Cardiac fibroblast (primary cell): ENCODE measurements at places on chromosomes 3 and 15.

GRCh38 chr15:34336991-34337556 is 507 bp downstream of the SLC12A6 start:
- no peak for DNase-seq

- DNase-seq, result peak; percentile 18
Measured at GRCh38 chr3:194224471-194225417, 88.8 kb downstream of the HES1 start.

DNA sequence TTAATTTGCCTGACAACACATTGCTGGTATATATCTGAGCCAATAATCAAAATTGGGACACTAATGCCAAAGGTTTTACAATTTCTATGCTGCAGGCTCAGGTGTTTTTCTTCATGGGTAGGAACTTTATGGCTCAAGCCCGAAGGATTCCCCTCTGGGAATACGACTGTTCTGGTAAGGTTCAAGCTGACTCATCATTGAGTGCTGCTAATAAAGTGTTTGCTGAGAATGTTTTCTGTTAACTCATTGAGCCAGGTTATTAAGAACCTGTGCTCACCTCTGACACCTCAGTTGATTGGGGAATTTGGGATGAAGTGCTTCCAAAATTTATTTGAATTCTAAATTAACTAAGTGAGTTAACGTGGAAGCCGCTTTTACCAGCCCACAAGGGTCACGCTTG is 135.8 kb upstream of the CTDSPL start:
- peak; percentile 7 for DNase-seq

- peak; percentile 90 for DNase-seq
Measured at GRCh38 chr3:58536501-58537411, at the start of gene ACOX2. TSS of gene ACOX2 (minus strand) at chr3:58537190. CDS start at chr3:58535106, 2,084 bp downstream.

GRCh38 chr3:170563712-170564423 is 22.0 kb downstream of the SLC7A14 start:
- peak; percentile 73 for DNase-seq

- DNase-seq, result peak; percentile 3
Measured at GRCh38 chr3:164537485-164537884, 540.8 kb downstream of the SI start.

- DNase-seq, result no peak
Measured at GRCh38 chr3:73451301-73451944, 173.3 kb downstream of the PDZRN3 start.

DNA sequence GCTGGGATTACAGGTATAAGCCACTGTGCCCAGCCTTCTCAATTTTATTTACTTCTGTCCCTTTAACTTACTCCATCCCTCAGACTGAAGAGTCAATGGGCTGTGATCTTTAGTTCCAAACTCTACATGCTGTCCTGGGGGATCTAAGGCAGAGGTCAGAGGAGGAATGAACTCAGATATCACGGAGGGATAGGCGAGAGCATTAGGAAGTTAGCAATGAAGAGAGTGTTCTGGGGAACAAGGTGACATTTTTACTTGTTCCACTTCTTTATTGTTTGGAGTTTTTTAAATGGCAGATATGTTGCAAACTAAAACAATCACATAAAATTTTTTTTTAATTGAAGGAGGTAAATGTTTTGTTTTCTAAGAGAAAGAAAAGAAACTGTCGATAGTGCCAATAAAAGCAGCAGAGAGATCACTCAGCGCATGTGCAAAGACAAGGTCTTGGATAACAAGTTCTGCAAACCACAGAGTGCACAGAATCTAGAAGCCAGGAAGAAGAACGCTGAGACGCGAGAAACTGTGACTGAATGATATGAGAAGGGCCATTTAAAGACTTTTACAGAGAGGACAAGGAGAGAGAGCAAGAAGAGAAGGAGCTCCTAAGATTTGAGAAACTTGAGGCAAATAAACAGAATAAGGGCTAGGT is 10.8 kb upstream of the CA12 start:
- DNase-seq, result no peak

GRCh38 chr3:111621535-111621934 is 26.4 kb upstream of the ZBED2 start:
- no peak for DNase-seq

- DNase-seq, result peak; percentile 48
Measured at GRCh38 chr15:49990835-49991545, 128.0 kb downstream of the ATP8B4 start.

- DNase-seq, result peak; percentile 59
Measured at GRCh38 chr3:184815046-184815930, 3.3 kb downstream of the VPS8 start.

- DNase-seq, result no peak
Measured at GRCh38 chr15:68830141-68830785, 9.6 kb upstream of the ANP32A start.

DNA sequence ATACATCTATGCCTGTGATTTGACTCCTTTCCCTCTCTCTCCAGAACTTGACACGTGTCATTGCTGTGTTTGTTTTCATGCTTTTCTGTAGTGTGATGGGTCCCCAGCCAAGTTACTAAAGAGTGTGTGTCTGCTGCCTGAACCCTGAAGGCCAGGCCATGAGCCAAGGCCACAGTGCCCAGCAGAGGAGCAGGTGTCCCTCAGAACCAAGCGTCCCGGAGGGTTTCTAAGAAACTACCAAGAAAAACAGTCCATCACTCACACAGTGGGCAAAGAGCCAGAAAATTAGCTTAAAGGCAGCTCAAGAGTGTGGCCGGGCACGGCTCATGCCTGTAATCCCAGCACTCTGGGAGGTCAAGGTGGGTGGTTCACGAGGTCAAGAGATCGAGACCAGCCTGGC is 35.2 kb downstream of the FBXO45 start:
- DNase-seq, result no peak

DNA sequence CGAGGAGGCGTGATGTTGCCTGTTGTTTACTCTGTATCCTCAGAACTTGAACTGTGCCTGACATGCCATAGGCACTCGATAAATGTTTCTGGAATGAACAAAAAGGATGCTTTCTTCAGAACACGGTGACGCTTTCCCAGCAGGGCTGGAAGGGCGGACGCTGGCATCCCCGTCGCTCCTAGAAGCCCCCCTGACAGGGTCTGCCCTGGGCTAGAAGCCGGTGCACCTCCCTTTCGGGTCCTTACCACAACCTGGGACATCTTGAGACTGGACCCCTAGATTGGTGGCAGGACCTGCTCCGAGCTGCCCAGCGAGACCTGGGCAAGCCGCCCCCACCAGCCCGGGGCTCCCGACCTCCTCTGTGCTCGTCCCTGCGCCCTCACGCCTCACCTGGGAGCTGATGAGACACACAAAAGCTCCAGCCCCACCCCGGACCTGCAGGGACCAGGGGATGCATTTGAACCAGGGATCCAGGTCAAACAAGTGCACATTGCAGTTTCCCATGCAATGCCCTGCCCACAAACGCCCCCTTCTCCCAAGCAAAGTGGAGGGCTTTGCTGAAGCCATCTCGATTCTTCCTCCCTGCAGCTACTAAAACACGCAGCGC is 131.2 kb upstream of the MEF2A start:
- DNase-seq, result no peak

DNA sequence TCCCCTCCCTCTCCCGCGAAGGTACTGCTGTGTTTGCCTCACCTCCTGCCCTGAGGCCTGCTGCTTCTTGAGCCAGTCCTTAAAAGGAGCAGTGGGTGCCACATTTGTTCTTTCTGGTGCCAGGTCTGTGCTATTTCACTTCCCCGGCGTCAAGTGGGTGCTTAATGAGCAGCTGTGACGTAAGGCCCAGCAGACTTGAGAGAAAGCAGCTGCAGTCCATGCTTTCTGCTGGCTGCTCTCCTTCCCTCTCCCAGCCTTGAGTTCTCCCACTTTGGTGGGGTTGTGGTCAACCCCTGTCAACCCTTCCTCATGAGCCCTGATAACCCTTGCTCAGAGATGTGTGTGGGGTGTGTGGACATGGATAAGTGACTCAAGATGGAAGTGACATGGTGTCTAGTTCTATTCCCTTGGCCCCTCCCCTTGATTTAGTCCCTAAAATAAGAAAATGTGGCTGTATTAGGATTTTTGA is 6.9 kb downstream of the INAFM2 start:
- peak; percentile 89 for DNase-seq
